ENCODE measurements at places on chromosomes 5 and 9.

DNA sequence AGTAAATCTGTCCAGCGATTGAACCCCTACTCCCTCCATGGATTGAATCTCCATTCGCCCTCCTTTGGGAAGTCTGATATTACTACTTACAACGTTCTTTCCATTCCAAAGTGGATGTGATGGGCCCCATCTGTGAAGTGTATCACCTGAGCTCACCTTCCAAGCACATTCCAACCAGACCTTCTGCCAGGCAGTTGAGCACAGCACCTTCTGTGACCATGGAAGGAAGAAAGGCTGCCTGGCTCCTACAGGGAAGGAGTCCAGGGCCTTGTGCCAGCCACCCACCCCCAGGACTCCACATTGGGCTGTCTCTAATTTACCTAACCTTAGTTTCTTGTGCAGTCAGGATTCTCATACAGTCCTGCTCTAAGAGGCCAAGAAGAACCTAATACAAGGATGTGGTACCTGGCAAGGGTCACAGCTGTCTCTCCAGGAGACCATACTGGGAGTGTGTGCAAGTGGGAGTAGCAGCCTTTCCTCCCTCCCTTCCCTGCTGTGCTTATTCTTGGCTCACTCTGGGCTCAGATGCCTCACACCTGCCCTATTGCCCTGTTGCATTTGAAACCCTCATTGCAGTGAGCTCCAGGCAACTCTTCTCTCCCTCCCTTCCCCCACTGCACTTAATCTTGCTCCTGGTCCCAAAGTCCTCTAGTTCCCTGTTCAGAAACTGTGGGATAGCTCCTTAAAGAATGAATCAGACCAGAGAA lies 116.1 kb downstream of the NRG2 start:
- no peak for DNase-seq

GRCh38 chr5:23655674-23656073 lies 148.3 kb downstream of the PRDM9 start:
- no peak for DNase-seq

GRCh38 chr9:135711391-135711790 lies 9.4 kb downstream of the KCNT1 start:
- no peak for DNase-seq

- no peak for DNase-seq
These were observed 8.6 kb upstream of the SV2C start for GRCh38 chr5:76074487-76075065.

- no peak for DNase-seq
These were observed 11.3 kb upstream of the MIER3 start for GRCh38 chr5:56963246-56963645.

- DNase-seq, result no peak
These were observed 122.8 kb downstream of the STARD4 start for GRCh38 chr5:111389390-111390082.

GRCh38 chr9:4366591-4367330 lies 66.9 kb upstream of the GLIS3 start:
- no peak for DNase-seq

DNA sequence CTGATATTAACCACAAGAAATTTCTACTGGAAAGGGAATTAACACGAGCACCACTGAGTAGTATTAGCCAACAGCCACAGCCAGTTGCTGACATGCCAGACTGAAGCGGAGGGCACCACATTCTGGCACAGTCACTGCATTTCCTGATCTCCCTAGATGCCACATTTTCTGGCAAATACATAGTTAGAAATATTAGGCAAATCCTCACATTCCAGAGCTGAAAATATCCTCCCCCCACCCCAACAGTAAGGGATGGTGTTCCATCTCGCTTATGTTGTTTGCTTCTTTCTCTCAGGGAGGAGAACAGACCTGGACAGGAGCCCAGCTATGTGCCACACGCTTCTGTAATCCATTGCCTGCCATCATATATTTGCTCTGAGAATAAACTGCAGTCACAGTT lies 32.8 kb upstream of the MCTP1 start:
- DNase-seq, result no peak

DNA sequence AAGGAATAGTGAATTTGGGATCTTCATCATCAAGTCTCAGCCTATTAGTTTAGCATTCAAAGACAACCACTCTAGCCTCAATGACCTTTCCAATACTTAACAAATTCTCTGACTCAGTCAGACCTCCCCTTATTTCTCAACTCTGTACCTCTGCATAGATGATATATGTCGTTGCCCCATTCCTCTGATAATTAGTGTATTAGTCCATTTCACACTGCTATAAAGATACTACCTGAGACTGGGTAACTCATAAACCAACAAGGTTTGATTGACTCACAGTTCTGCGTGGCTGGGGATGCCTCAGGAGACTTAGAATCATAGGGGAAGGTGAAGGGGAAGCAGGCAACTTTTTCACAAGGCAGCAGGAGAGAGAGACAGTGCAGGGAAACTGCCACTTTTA lies 8.9 kb downstream of the MRPL22 start:
- DNase-seq, result no peak

DNA sequence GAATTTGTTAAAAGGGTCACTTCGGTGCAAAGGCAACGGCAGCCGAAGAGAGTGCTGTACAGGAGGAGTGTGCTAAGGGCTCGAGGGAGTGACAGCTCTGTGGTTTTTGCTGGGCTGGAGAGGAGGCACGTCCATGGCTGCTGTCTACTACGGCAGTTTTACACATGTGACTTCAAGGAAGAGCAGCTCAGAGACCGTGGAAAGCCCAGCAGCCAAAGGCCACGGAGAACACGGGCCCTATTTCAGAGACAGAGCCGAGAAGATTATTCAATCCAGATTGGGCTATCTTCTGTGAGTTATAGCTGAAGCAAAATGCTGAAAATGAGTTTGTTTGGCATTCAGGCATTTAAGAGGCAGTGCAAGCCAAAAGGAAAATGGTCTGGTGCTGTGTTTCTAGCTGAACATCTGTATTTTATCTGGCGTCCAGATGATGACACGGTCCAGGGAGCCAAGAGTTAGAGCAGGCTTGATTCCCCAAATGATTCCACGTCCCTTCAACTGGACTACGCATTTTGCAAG lies 96.4 kb downstream of the RFK start:
- no peak for DNase-seq

Data from activated CD8-positive, alpha-beta memory T cell treated with anti-CD3 and anti-CD28 coated beads for 1 hour (primary cell).